ENCODE measurements at places on chromosomes 1 and 21.

DNA sequence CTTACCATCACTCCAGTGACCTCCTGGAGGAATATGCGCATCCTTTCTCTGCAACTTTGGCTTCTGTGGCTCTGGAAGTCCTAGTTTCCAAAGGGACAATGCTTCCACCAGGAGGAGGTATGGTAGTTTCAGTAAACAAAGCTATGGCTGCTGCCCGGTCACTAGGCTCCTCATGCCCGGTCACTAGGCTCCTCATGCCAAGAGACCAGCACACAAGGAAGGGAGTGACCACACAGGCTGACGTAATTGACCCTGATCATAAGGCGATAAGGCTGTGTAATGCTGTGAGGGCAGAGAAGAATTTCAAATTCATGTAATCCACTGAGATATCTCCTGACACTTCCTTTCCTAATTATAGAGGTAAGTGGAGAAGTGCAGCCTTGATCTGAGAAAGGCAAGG is 102.9 kb downstream of the DTL start:
- no peak for DNase-seq

GRCh38 chr1:159205225-159205624 is 550 bp downstream of the ACKR1 start:
- no peak for DNase-seq

- DNase-seq = no peak
Measured at GRCh38 chr1:203450479-203451149, 25.0 kb upstream of the PRELP start.

DNA sequence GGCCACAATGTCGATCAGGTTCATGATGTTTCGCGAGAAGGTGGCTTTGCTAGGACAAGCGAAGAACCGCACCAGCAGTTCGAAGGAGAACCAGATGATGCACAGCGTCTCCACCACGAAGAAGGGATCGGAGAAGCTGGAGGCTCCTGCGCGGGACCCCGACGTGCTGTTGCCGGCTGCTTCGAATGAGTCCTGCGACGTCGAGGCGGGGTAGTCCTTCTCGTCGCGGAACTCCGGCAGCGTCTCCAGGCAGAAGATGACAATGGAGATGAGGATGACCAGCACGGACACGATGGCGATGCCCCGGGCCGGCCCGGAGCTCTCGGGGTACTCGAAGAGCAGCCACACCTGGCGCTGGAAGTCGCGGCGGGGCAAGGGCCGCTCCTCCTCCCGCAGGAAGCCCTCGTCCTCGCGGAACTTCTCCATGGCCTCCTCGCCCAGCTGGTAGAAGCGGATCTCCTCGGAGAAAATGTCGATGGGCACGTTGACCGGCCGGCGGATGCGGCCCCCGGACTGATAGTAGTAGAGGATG is 869 bp downstream of the KCNA3 start:
- DNase-seq = peak; percentile 33

Data from activated naive CD4-positive, alpha-beta T cell treated with anti-CD3 and anti-CD28 coated beads, Interleukin-2, amount 50 U/mL, for 16 hours (primary cell).